ENCODE measurements at places on chromosomes 16 and 17.

- DNase-seq: no peak
Measured at GRCh38 chr17:54945671-54946070, 22.8 kb downstream of the COX11 start.

DNA sequence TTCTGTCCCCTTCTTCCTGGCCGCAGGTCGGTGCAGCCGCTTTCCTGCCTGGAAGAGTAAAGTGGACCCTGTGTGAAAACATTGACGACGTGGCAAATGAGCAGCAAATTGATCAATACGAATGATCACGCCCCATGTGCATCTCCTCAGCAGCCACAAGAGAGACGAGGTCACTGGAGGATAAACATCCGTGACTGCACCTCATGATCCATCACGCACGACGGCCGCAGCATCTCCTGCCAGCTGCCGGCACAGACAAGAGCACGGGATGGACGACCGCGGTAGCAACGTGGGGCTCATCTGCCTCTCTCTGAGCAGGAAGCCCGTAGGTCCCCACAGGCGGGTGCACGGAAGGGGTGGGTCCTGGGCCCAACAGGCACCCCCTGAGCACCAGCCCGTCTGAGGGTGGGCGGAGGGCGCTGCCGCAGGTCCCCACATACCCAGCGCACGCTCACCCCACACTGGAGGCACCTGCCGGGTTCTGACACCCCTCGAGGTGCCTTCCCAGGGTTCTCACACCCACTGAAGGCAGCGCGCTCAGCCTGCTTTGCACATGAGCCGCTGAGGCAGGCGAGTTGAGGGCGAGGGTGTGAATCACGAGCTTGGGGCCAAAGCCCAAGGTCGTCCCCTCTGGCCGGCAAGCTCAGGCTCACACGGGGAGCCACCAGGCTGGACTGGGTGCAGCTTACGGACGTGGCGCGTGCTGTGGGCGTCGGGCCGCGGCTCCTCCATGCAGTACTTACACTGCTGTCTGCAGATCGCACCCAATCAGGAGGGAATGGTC is 12.3 kb upstream of the CDH15 start:
- DNase-seq: no peak

GRCh38 chr17:41987642-41988041 is 21.0 kb downstream of the CNP start:
- no peak for DNase-seq

- DNase-seq: no peak
Measured at GRCh38 chr17:42130310-42130936, 7.8 kb downstream of the HSPB9 start.

DNA sequence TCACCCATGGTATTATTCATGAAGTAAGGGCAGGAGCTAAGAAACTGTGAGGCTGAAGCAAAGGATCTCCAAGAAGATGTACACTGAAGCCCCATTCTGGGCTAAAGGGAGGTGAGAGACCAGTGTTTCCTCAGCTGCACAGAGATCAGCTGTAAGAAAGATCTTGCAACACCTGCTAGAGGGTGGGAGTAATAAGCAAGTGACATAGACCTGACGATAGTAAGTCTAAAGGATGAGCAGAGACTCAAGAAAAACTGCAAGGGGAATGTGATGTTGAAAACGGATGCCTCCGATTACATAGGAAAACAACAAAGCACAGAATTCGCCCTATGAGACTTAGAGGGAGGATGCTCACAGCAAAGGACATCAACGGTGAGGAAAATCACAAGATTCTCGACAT is at the start of gene OR4D2:
Gene OR4D2 (plus strand): TSS at position 301 of the 400 bp plus-strand sequence. CDS start 2,674 bp downstream, outside the sequence.
- DNase-seq: no peak

Measured in activated naive CD4-positive, alpha-beta T cell treated with Interleukin-2 at 50 U/mL for 16 hours (primary cell).